Midbrain (tissue), 1 donor: ENCODE measurements at places on chromosomes 3 and 15.

DNA sequence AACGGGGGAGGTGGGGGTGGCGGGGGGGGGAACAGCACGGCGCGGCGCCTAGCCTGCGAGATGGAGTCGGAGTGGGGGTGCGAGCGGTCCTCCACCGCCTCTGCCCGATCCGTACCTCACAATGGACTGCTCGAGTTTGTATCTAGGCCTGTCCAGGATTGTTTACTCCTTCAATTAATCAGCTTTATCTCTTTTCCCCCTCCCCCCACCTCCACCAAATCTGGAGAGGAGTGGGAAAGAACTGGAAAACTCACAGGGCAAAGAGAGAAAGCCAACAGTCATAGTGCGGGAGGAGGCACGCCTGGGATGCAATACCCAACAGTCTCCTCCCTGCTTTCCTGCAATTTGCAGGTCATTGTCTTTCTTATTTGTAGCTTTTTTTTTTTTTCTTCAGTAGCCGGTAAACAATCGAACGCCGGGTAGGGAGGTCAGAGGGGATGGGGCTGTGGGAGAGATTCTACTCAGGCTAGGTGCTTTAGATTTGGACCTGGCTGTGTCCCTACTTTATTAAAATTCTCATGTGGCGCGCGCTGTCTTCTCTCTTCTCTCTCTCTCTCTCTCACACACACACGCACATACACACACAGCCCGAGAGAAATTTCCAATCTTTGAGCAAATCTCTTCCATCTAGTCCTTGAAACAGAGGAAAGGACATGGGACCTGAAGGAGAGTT is 6.9 kb upstream of the MEIS2 start:
- DNase-seq, result no peak

- no peak for DNase-seq
Measured at GRCh38 chr3:127234778-127235177, 41.8 kb downstream of the PRR23E start.

DNA sequence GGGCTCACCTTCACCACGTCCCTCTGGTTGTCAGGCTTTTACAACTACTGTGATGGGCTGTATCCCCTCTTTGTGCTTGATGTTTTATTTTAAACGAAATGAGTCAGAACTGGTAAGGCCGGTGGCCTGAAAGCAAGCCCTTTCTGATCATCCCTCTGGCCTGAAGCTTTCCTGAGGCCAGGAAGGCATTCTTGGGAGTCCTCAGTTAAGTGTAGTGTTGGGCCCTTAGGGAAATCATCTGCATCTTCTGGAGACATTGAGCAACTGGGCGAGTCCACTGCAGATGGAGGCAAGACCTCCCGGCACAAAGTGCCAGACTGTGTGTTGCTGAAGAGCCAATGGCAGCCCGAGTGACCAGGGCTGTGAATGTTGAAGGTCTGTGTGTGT is 33.0 kb upstream of the AMOTL2 start:
- peak; percentile 15 for DNase-seq

- no peak for DNase-seq
Measured at GRCh38 chr15:99983171-99983885, 250.1 kb upstream of the LYSMD4 start.

DNA sequence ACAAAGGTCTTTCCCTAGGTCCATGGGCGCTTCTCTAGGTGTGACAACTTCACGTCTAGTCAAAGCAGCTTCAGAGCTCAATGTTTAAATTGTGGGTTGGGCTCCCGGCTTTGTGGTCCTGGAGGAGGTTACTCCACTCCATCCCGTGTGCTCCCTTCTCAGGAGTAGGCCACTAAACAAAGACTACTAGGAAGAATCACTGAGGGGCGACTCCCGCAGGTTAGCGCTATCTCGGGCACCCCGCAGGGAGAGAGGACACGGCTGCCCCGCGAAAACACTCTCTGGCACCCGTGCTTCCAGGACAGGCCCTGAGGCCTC is 500 bp downstream of the PARP6 start:
- no peak for DNase-seq

DNA sequence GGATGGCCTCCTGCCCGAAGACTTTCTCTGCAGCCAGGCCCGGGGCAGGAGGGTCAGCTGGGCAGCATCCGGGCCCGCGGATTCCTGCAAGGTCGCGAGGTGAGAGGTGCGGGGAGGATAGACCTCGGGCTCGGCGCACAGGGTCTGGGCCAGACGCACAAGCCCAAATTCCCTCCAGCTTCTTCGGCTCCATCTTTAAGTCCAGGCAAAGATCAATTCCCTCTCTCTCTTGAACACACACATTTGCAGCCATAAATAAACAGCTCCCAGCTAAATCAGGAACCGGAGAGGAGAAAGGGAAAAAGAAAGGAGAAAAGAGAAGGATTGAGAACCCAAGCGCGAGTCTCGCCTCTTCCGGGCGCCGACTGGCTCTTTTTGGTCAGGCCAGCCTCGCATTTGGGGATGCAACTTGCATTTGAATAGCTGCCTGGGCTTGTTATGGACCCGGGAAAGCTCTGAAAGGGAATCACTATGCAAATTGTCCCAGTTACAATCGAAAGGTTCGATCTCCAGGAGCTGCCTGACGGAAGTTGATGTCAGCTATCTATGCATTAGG is 14.5 kb upstream of the ONECUT1 start:
- DNase-seq, result no peak

DNA sequence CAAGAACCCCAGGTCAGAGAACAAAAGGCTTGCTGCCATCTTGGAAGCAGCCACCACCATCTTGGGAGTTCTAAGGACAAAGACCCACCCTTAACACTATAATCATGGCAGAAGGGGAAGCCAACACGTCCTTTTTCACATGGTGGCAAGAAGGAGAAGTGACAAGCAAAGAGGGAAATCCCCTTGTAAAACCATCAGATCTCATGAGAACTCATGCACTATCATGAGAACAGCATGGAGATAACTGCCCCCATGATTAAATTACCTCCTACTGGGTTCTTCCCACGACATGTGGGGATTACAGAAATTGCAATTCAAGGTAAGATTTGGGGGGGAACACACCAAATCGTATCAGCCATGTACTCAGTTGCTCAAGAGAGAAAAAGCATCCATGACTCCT is 21.1 kb upstream of the GBE1 start:
- no peak for DNase-seq

DNA sequence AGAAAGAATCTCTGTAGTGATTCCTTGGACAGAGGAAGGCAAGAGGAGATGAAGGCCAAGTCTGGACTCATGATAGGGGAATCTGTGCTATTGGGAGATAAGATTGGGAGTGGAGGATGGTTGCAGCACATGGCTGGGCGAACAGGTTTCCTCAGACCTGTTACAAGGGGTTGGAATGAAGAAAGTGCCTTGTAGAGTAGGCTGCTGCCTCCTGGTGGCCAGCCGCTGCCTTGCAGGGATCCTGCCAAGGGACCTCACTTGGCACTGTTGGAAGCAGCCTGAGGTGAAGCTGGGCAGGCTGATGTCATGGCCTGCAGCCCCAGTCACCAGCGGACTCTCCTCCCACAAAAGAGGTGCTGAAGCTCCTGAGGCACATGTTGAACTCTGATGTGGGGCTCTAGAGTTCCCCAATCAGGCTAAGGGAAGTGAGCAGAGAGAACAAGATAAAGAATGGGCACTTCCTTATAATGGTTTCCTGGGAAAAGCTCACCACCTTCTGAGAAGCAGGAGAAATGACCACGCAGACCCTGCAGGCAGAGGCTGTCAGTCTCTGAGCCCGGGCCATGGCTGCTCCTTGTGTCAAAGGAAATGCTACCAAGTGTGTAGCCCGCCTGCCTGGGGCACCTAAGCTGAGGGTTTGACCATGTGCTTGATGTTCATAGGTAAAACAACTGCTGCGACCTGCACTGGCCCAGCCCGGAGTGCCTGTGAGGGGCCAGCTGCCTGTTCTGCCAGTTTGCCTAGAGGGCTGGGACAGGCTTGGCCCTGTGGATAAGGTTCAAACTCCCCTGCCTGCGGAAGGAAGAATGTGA is 1.6 kb upstream of the TEX264 start:
- peak; percentile 72 for DNase-seq

GRCh38 chr3:71130471-71131374 is 452.8 kb downstream of the FOXP1 start:
- DNase-seq, result peak; percentile 68

DNA sequence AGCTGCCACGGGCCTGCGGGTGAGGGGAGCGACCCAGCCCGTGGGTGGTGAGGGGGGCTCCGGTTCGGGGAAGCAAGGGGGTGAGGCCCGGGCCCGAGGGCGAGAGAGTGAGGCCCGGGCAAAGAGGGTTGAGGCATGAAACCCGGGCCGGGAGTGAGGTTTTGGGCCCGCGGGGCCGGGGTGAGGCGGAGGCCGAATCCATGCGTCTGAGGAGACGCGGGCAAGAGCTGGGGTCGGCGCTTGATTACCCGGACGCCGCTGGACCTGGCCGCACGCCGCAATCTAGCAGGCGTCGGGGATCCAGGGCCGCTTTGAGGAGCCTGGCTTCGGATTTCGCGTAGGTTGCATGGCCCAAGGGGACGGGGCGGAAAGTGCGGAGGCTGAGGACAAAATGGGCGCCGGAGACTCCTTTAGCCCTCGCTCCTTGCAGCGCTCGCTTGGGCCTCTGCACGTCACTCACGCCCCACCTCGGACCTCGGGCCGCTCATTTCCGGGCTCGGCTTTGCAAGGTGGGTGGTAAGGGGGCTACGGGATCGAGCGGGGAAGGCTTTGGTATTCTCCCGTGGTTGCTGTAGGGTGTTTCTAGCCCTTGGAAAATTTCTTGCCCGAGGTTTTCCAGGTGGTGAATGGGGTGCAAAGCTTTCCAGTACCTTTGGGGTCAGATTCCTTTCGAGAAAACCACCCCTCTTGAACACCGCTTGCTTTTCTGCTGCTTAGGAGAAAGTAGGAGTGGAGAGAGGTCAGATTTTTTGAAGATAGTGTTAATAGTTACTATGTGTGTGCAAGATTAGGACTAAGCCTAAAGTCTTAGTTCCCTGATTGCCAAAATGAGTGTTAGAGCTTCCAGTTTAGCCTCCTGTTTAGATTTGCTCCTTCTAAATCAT is 827 bp downstream of the SLC25A36 start:
- DNase-seq, result peak; percentile 47

DNA sequence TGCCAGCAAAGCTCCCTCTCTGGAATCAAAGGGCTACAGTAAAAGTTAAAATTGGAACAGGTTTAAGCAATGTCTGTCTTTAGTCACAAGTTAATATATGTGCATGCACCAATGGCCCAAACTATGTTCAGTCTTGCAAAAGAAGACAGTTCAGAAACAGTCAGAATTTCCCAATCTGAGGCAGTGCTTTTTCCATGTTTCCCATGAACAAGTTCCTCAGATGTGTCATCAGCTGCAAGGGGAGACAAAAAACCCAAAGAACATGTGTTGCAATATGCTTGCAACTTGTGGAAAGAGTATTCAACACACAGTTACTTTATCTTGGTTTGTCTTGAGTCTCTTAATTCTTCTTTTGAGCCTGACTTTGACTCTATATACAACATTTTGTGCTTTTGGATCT is 148.4 kb downstream of the USP13 start:
- no peak for DNase-seq

DNA sequence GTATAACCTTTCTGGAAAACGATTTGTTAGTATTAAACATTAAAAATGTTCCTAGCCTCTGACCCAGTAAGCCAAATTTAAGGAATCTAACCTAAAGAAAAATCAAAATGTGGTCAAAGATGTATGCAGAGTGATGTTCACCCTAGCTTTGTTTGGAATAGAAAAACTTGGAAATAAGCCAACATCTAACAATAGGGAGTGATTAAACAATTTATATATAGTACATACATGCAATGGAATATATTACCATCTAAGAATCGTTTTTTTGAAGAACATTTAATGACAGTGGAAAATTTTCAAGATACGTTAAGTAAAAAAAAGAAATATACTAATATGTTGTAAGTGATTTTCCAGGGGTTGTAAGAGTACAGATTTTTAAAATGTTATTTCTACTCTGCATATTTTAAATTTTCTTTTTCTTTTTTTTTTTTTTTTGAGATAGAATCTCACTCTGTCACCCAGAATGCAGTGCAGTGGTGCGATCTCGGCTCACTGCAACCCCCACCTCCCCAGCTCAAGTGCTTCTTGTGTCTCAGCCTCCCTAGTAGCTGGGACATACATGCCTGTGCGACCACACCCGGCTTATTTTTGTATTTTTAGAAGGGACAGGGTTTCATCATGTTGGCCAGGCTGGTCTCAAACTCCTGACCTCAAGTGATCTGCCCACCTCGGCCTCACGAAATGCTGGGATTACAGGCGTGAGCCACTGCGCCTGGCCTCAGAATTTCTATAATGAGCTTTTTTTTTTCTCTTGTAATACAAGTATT is 54.9 kb downstream of the ANP32A start:
- DNase-seq, result no peak

GRCh38 chr3:9730657-9731205 is 804 bp upstream of the BRPF1 start:
- no peak for DNase-seq

DNA sequence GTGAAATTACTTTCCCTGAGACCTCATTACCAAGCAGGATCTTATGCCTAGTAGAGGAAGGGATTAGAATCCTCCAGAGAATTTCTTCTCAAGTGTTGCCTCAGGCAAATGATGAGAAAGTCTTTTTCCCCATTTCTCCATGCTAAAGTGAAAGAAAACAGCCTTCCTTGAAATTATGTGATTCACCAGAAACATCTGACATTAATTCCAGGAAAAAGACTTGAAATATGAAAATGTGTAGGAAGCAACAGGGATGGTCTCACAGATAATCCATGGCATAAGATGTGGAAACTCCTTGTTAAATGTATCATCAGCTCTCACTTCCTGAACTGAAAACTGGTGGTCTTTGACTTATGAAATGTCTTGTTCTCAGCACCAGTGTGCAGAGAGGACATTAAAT is 17.9 kb upstream of the ABI3BP start:
- no peak for DNase-seq

- DNase-seq, result no peak
Measured at GRCh38 chr3:16761571-16761970, 123.2 kb upstream of the PLCL2 start.

DNA sequence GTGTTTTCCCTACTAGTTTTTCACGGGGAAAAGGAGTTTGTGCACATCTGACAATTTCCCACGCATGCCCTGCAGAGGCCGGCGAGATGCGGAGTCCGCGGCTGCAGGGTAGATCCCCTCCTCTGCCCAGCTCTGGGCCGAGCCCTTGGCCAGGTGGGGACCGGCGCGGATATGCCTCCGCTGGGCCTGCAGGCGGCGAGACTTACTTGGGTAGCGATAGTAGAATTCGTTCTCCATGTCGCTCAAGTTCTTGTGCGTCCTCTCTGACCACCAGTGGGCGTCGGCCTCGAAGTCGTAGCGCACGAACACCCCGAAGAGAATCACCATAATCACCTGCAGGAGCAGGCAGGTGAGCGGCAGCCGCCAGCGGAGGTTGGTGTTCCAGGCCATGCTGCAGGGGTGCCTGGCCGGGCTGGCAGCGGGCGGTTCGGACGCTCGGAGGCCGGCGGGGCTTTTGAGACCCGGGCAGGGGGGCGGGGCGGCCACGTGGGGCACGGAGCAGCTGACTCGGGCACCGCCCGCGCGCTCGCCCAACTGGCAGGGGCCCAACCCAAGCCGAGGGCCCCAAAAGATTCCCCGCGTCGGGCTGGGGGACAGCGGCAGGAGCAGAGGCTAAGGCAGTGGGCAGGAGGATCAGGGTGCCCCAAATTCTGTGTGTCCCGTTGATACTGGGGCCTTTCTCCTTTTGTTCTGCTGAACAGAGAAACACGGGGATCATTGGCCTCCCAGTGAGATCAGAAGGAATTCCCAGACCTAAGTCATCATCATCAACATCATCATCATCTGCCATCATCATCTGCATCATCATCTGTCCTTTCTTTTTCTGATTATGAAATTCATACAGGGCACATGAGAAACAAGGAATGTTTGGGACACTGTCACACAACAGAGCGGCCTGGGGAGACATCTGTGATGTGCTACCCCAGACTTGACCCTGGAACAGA is at the start of gene RHCG:
Gene RHCG, minus strand, starts transcription at position 429 of the 944 bp plus-strand sequence. Its CDS starts 39 bp downstream, at position 390.
- peak; percentile 8 for DNase-seq
